Activated naive CD8-positive, alpha-beta T cell treated with anti-CD3 and anti-CD28 coated beads, Interleukin-2, amount 50 U/mL, for 24 hours (primary cell): ENCODE measurements at places on chromosomes 6 and 20.

GRCh38 chr6:130934848-130935585 lies 107.8 kb downstream of the SMLR1 start:
- DNase-seq: no peak

GRCh38 chr6:74534465-74535211 lies 671.2 kb downstream of the COL12A1 start:
- no peak for DNase-seq

DNA sequence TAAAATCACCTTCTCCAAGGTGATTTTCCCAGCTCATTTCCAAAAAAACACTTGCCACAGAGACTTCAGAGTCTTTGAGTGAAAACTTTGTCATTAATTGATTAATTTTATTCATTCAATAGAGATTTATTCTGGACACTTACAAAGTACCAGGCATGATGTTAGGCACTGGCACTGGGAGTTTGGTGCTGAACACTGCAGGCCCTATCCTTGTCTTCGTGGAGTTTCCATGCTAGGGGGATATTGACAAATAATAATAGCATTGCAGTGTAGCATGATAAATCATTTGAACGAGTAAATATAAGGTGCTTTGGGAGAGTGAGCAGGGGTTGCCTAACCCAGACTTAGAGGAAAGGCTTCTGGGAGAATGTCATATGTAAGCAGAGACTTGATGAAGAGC lies 145.7 kb downstream of the SOX4 start:
- no peak for DNase-seq

- no peak for DNase-seq
These were observed 39.0 kb upstream of the ANGPT4 start for GRCh38 chr20:955111-955510.

DNA sequence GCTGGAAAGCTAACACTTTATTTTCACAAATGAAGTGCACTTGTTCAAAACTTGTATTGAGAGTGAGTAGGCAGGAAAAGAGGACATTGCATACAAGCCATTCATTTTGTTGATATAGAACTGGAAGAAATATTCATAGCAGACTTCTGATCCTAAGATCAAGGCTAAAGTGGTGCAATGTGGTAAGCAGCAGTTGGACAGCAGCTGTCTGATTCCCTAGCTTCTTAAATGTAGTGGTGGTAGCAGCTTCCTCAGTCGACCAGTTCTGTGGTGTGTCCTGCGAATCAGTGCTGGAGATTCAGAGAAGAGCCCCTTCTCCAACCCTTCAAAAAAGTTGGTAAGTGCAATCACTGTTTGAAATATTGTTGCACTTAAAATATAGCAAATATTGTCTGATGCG lies 281.7 kb upstream of the GJE1 start:
- DNase-seq: no peak

GRCh38 chr20:13786143-13786828 lies 1.5 kb downstream of the NDUFAF5 start:
- no peak for DNase-seq

DNA sequence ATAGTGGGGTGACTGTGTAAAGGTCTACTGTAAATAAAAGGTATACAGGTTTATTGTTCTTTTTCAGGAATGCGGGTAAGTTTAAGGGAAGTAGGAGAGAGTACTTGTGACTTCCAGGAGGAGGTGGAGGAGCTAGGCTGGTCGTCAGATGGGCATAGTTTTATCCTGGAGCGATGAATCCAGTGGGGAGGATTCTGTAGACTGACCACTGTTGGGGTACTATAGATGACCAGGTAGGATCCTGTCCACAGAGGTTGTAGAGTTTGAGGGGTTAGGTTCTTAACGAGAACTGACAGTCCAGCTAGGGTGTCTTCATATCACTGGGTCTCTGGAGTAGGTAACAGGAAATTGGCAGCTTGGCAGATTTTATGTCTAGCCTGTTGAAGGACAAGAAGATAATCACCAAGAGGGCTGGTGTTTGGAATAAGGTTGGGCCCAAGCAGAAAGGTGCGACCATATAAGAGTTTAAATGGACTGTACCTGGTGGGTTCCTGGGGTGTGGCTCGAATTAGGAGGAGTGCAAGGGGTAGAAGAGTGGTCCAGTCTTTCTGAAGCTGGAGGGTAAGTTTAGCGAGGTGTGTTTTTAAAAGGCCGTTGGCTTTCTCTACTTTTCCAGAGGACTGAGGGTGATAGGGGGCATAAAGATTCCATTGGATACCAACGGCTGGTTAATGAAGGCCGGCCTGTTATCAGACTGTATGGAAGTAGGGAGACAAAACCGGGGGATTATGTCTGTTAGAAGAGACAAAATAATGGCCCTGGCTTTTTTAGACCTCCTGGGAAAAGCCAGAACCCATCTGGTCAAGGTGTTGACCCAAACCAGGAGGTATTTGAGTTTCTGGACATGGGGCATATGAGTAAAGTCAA lies 751.3 kb upstream of the ADGRB3 start:
- DNase-seq: no peak

DNA sequence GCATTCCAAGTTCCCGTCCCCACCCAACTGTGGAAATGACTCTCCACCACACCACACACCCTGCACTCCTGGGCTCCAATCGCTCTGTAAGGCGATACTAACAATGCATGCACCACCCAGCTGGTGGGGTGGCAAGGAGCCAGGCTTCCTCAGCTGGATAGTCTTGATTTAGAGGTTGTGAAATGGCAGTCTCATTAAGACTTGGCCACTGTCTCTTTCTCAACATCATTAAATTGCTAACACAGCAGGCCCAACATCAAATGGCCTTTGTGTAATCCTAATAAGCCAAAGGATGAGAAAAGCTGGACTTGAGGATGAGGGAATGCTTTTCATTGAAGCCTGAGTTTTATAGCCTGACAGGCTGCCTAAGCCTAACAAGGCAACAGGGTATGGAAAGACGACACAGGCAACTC lies 223.7 kb downstream of the GMDS start:
- DNase-seq: no peak

DNA sequence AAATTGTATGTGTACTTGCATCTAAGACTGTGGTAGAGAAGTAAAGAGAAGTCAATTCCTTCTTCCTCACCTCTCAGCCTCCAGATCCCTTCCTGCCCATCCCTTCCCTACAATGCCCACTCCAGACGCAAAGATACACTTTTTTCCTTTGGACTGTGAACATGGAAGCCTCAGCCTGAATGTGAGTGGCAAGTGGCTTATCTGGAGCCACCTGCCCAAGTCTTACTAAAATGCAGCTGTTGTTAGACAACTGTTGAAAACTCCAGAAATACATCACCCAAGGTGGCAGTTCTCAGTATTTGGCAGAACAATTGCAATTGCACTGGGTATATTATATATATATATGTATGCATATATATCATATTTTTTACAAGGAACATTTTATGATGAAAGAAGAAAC lies 7.5 kb downstream of the VGLL2 start:
- no peak for DNase-seq

DNA sequence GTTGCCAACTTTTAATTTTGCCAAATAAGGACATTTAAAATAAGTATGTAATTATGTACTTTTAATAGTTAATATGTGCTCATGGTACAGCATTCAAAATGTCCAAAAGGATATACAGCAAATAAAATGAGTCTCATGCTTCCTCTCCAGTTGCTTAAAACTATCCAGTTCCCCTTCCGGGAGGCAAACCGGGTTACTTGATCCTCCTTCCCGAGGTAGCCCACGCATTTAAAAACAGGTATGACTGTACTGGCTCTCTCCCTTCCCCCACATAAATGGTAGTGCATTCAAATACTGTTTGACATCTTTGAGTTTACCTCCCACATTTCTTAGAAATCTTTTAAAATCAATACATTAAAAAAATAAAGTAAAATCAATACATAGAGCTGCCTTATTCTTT lies 66.4 kb downstream of the PHF20 start:
- DNase-seq: no peak

GRCh38 chr6:127924440-127924839 lies 23.6 kb upstream of the THEMIS start:
- DNase-seq: no peak

- peak; percentile 89 for DNase-seq
These were observed at the start of the genes ARFRP1 and ZGPAT for GRCh38 chr20:63707558-63708300. Gene ARFRP1, minus strand, starts transcription at chr20:63707976. Its CDS starts 885 bp downstream, at chr20:63707091. Gene ZGPAT, plus strand, starts transcription at chr20:63708039. Its CDS starts 542 bp downstream, at chr20:63708581.

DNA sequence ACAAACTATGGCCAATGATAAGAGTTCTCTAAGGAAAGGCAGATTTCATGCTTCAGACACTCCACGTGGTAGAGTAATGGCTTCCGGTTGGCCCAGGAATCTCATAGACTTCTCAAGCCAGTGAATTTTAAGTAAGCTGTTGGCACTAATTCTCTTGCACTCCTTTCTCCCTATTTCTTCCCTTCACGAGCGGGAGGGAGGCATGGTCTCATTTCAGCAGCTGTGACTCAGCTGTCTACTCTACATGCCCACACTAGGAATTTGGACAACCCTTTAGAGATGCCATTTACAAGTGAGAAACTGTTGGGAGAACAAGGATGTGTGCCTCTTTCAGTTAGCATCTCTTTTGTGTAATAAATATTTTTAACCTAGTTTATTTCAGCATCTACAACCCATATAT lies 107.7 kb downstream of the PTPRK start:
- no peak for DNase-seq

DNA sequence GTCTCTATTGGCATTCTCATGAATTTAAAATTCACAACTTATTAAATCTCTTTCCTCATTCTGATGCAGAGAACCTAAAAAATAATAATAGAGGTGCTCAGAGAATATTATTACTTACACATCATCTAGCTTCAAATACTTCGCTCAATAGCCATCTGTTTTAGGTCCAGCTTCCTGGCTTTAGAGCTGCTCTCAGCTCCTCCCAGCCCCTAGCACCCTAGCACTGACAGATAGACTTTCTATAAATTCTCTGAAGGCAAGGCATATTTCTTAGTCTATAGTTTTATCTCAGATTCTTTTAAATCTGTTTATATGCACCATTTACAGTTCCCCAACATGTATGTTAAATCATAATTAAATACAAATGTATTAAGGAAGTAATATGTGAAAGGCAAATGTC lies 281.3 kb downstream of the PTPRK start:
- no peak for DNase-seq

DNA sequence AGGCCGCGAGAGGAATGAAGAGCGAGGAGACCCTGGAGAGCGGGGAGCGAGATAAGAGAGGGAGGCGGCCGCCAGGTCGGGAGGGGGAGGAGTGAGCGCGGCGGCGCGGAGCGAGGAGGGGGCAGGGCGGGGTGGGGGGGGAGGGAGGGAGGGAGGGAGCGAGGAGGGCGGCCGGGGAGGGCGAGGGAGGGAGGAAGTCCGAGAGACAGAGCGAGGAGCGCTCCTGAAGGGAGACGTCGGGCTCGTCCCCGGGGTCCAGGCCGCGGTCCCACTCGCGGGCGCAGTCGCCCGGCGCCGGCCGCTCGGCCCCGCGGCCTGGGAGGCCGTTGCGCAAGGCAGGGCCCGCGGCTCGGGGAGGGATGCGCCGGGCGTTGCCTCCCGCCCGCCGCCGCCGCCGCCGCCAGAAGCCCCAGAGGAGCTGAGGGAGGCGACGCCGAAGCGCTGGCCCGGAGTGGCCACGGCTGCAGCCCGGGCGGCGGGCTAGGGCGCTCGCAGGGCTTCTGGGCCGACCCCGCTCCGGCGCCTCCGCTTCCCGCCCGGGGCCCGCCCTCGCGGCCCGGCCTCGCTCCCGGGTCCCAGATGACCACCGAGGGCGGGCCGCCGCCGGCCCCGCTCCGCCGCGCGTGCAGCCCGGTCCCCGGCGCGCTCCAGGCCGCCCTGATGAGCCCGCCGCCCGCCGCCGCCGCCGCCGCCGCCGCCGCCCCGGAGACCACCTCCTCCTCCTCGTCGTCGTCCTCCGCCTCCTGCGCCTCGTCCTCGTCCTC lies at the start of gene FOXF2:
TSS of gene FOXF2 (plus strand) at position 208 of the 764 bp plus-strand sequence. CDS start at position 580, 372 bp downstream.
- no peak for DNase-seq

DNA sequence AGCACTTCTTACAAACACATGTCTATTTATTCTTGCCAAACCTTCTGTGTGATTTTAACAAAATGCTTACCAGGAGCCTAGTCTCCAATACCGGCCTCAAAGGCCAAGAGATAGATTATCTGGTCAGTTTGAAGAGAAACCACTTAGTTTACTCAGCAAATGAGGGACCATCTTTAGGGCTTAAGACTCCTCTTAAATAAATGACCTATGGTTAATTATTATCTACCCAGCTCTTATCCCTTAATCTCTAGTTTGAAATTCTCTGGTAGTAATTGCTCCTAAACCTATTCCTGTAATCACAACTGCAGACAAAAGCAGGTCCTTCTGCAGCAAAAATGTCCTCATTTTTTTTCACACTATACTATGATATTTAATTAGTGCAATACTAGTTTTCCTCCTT lies 301.8 kb downstream of the KIF16B start:
- no peak for DNase-seq

GRCh38 chr6:108168090-108168463 lies 2.3 kb downstream of the NR2E1 start:
- peak; percentile 8 for DNase-seq

DNA sequence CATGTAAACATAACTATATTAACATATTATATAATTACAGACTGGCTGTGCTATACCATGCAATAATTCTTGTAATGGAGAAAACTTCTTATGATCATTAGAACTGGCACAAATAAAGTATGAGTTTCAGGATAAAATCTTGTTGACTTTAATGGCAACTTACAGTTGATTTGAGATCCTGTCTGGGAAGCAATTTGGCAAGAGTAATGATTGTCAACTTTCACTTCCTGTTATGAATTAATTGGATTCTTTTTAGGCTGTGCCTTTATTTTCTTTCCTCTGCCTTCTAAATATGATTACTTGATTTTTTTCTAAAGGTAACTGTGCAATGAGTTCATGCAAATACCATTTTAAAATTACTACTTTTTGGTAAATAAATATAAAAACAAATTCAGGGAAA lies 158.1 kb upstream of the B3GAT2 start:
- DNase-seq: no peak

- DNase-seq: peak; percentile 10
These were observed 528.9 kb downstream of the MAFB start for GRCh38 chr20:40160097-40160550.

DNA sequence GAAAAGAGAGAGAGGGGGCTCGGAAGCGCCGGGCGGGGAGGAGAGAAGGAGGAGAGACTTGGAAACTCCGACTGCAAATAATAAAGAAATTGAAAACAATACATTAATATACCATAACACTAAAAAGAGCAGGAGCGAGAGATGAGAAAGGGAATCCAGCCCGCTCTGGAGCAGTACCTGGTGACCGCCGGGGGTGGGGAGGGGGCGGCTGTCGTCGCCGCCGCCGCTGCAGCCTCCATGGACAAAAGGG lies 338 bp downstream of the E2F3 start:
- DNase-seq: no peak

- DNase-seq: no peak
These were observed 21.9 kb downstream of the BHLHE23 start for GRCh38 chr20:62984666-62985443.

DNA sequence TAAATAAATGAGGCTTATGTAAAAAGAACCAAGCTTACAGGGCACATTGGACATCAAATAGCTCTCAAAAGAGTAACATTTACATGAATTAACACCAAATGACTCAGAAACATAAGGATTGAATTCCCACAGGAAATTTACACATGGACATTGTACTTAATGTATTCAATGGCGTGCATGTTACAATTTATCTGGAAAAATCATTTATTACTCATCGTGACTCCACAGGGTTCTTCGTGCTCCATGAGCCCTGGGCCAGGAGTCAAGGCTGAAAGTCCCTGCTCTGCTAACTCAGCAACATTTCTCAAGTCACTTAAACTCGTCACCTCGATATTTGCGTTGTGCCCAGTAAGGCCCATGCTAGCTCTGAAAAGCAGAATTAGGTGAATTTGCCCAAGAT lies 158.5 kb downstream of the PHACTR1 start:
- DNase-seq: no peak

GRCh38 chr6:163720460-163721235 lies 306.1 kb downstream of the QKI start:
- no peak for DNase-seq
